Sciatic nerve (tissue), 2 donors: ENCODE measurements at places on chromosomes 5 and 9. TPM values are rescaled to one million over a fixed set of nuclear protein-coding genes. Genes with fewer than 3 reads are reported as not detected.
A peak's percentile ranks its signal among the peaks of the same experiment; 100 is the strongest.

SOX30 gene
- 0.13 TPM for total RNA-seq

CETN3 gene
- total RNA-seq, result 29.7 TPM

RNF180 gene
- 16.4 TPM for total RNA-seq

MYMK gene
- not detected for total RNA-seq

PDE6A gene
- total RNA-seq, result not detected

MACROH2A1 gene
- total RNA-seq, result 129 TPM

STXBP1 gene
- 113 TPM for total RNA-seq

FXN gene
- 7.2 TPM for total RNA-seq

MYORG gene
- 6.6 TPM for total RNA-seq

DNA sequence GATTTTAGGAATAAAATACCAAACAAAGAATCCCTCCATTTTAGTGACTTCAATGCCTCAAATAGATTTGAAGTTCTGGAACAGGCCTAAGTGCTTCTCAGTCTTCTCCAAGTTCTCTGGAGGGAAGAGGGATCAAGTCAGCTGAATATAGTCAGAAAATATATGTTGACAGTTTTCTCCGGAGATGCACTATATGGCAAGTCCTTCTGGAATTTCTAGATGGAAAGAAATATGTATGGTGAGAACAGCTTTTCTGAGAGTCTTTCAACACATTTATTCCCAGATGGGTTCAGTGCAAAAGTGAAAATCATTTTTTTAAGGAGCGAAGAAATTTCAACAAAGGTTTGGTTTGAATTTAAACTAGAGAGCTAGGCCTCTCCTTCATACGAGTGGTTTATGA lies 317.4 kb upstream of the SLC30A5 start:
- no peak for DNase-seq

DNA sequence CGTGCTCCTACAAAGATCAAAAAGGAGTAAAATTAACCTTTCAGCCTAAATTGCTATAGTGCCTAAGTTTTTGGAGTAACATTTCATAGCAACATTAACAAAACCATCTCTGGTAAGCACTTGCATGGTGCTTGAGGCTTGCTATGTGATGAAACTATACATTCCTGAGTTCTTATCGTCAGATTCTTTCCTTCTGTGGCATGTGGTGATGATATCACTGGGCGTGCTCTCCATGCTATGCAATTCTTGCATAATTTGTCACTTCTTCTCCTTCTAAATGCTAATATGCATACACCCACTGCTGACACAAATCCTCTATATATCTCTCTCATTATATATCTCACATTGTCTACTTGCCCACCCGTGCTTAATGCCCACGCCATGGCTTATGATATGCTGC lies 2019.9 kb downstream of the MAT2B start:
- no peak for DNase-seq

GRCh38 chr5:102638316-102638715 lies 116.8 kb upstream of the PAM start:
- no peak for DNase-seq

DNA sequence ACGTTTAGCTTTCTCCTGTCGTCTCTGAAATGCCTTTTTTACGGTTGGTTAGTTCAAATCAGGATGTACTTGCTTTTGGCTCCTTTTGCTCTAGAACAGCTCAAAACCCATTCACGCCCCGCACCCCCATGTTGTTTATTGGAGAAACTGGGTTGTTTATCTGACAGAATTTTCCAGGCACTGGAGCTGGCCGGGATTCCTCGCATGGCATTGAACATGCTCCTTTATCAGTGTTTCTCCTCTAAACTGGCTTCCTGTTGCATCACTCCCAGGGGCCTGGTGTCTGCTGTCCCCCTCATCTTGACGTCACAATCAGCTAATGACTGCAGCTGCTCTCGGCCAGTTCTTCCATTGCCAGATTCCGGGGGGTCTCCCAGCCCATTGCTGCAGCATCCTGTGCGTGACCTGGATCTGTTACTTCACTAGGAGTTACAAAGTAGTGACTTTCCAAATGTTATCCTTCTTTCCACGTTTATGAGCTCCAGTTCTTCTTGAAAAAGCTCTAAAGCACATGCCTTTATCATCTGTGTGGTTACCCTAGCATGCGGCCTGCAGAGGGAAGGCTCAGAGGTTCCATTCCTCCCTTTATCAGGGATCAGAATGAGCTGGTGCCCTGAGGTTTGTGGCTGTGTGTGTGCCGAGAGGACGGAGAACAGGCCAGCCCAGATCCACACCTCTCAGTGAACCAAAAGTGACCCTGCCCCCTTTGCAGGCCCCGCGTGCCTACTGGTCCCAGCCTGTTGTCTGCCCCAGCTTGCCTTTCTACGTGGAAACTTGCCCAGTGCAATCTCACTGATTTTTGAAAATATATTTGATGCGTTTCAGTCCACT lies 27.5 kb downstream of the FAM163B start:
- no peak for DNase-seq

GRCh38 chr5:32574540-32575175 lies 10.7 kb upstream of the SUB1 start:
- no peak for DNase-seq

GRCh38 chr5:81626524-81626923 lies 124.4 kb downstream of the SSBP2 start:
- DNase-seq, result no peak

DNA sequence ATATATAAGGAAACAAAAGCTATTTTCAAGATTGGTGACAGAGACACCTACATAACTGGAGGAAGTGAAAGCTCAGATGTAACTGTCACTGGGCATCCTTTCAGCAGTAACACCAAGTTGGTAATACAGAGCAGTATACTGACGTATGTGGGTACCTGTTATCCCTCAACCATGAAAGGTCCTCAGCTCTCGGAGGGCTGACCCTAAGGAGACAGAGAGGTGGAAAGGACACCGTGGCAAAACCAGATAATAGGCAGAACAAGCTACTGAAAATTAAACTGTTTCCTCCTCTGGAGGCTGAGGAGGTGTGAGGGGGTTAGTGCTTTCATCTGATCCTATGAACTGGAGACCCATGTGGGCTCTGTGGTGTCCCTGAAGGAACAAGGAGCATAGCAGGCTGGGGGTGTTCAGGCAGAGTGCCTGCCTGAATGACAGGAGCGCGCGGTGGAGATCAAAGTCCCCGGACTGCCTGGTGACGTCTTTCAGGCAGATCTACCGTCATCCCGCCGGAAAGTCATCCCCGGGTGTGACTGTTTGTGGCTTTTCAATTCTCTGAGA lies 130.2 kb upstream of the FSTL4 start:
- DNase-seq, result no peak

DNA sequence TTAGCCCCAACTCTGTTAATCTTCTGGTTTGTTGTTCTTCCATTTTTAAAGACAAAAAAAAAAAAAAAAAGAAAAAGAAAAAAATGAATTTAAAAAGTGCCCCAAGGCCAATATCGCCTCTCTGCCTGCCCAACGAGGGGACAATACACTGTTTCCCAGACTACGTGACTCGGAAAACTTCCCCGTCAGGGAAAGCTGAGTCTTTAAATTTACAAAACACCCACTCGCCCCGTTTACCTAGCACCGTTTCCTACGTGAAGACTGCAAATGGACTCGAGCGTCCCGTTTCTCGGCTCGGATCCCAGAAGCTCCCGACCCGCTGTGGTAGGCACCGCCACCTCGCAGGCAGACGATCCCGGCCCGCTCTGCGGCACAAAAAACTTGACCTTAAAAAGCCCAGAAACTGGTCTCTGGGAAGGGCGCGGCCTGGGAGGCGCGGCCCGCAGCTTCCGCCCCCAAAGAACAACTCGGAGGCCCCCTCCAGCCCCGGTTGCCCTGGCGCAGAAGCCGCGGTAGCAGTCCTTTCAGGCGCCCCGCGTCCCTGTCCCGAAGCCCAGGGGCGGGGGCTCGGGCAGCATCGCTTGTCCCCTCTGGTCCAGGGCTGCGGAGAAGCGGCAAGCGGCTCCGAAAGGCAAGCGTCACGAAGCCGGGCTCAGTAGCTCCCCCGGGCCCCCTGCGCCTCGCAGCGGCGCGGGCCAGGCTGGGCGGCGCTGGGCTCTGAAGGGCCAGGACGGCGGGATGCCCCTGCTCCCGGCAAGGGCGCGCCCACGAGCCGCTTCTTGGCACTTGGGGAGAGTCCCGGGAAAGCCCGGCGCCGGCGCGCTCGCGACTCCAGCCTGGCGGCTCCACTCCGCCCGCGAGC lies at the start of gene GCNT4:
TSS of gene GCNT4 (minus strand) at position 367 of the 862 bp plus-strand sequence. CDS start 22,521 bp downstream, outside the sequence.
- DNase-seq, result peak; percentile 66

DNA sequence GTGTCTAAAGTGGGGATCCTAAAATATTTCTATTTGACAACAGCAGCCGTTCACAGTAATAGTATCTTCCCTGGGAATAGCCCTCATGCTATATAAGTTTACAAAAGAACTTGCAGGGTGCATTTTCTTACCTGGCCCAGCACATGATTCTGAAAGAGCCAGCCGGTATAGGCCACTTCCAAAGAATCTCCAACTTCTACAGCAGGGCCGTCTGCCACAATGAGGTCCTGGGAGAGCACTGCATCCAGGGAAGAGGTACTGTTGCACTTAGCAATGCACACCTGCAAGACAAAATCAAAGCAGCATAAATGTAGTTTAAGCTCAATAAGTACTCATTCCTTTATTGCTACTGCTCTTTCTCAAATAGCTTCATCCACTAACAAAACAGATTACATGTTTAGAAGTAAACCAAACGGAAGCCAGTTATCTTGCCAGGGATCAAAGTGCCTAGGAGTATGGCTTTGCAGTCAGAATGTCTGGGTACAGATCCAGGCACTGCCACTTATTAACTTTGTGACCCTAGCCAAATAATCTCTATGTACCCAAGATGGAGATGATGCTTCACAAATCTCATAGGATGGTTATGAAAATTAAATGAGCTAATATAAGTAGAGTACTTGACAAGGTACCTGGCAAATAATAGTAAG lies 21.3 kb downstream of the FKBP15 start:
- no peak for DNase-seq

GRCh38 chr5:155957884-155958283 lies 369.1 kb upstream of the SGCD start:
- no peak for DNase-seq

DNA sequence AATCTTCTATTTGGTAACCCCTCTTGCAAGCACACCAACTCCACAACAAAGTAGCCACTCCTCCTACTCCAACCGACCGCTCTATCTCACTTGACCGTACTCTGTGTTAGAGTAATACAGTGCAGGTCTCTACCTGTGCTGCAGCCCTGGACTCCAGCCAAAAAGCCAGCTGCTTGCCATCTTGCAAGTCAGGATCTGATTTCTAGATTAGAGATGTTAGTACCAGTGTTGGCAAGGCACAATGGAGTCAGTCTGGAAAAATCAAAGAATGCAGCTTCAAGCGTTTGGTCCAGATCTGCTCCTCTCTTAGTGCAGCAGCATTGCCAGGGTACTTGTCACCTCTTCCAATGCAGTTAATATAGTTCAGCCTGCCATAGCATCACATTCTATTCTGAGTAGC lies 477.6 kb downstream of the ZSWIM6 start:
- DNase-seq, result no peak

DNA sequence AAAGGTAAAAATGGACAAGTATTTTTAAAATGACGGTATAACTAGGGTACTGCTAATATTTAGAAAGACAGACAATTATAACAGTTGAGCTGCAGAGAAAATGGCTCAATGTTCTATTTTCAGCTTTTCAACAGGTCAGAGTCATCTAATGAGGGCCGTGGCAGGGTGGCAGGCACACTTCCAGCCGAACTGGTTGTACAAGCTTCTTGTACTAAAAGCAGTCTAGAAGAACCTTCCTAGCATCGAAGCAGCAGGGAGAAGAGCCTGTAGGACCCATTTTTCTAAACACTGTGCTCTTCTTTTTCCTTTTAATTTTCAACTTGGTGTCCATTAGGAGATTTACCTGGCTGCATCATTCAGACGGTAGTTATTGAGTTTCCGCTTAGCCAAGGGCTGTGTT lies 85.6 kb downstream of the SLC28A3 start:
- DNase-seq, result no peak

DNA sequence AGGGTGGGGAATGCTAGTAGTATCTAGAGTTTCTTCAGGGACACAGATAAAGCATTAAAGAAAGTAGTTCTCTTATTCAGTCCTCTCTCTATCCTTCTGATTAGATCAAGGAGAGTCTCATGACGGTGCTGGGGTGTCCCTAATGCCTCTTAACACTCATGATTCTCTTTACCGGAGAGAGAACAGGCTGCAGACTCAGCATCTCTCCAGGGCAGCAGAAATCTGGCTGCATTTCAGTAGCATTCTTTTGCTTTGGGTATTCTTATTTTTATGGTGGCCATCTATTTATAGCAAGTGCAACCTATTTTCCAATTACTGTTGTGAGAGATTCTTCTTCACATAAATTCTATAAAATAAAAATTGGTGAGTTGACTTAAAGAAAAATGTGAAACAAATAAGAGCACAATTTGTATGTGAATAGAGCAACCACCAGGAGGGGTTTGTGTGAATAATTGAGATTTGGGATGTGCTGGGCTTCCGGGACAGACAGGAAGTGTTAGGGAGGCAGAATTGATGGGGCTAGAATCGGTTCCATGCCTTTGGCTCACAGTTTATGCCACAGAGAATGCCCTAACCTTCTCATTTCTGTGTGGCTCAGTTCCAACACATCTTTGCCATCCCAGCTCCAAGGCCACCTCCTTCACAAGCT lies 23.8 kb upstream of the BOD1 start:
- DNase-seq, result no peak

DNA sequence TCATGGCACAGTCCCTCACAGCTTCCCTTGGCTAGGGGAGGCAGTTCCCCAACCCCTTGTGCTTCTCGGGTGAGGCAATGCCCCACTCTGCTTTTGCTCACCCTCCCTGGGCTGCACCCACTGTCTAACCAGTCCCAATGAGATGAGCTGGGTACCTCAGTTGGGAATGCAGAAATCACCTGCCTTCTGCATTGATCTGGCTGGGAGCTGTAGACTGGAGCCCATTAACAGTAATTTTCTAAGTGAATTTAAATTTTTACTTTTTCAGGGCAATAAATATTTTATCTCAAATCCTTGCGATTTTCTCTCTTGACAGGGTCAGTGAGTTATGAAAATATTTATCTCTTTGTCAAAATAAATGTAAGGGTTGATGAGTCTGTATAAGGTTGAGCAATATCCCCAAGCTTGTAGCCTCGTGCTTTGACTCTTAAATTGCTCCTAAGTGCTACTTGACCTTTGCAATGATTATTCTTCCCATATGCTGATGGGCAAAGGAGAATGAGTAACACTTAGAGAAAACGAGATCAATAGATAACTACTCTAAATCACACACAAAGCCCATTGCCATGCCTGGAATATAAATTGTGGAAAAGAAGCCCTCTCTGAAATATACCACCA lies 82.1 kb upstream of the MOCS2 start:
- no peak for DNase-seq

GRCh38 chr5:1471240-1471853 lies 26.1 kb upstream of the SLC6A3 start:
- DNase-seq, result peak; percentile 38
